D341Med (cell line): ENCODE measurements at places on chromosomes 11 and 22.

- DNase-seq: no peak
These were observed 79.7 kb downstream of the C22orf31 start for GRCh38 chr22:28981818-28982499.

DNA sequence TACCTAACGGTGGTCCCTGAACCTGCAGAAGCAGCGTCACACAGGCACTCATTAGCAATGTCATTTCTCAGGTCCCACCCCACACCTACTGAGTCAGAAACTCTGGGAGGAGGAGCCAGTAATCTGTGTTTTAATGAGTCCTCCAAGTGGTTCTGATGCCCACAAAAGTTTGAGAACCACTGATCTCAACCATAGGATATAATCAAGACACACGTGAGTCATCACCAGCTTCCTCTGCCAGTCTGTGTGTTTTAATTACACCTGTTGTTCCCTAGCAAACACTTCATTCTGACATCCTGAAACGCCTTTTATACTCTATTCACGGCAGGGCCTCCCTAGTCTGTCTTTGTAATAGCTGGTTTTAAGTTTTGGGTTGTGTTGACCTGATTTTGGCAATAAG is 5.8 kb downstream of the TECTA start:
- DNase-seq: no peak

DNA sequence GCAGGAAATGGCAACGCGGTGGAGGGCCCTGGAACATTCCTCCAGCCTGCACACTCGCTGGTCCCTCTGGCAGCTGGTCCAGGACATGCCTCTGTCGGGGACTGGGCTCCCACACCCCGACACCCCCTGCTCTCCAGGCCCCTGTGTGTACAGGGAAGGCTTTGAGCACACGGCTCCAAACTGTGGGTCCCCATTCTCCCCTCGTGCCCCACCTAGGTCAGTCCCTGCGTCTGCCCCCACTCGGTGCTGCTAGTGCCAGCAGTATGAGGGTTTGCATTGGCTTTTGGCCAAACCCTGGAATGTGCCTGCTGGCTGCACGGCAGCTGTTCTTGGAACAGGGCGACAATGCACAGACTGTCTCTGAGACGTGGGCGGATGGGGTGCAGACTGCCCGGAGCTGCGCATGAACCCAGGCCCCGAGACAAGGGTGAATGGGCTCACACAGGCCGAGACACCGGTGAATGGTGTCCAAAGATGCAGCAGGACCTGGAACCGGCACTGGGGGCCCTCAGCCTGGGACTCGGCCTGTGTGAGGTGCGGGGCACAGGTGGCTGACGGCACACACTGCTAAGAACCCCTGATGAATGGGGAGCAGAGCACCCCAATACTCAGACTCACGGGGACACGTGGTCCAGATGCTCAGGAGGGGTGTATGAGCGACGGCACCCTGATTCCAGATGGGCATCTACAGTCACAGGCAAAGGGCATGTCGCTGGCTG is 7.5 kb upstream of the SYT8 start:
- no peak for DNase-seq

DNA sequence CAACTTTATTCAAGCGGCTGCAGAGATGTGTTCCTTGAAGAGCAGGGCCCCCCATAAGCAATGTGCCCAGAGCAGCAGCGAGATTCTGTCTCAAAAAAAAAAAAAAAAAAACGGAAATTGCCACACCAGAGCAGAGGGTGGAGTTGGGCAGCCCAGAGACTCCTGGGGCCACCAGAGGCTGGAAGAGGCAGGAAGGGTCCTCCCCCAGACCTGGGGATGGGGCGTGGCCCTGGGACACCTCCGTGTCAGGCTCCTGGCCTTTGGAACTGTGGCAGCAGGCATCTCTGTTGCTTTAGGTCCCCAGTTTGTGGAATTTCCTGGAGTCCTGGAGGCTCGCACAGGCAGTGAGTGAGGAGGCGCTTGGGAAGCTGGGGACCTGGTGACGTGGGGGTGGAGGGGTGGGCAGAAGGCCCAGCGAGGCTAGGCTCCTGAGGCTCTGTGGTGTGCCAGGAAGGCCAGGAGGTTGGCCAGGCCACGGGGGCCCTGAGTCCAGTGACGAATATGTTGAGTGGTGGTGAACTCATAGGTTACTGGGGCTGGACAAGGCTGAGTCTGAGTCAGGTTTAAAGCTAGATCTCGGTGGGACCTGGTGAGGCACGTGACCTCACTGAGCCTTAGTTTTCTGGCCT is 735.6 kb downstream of the BRD1 start:
- no peak for DNase-seq

DNA sequence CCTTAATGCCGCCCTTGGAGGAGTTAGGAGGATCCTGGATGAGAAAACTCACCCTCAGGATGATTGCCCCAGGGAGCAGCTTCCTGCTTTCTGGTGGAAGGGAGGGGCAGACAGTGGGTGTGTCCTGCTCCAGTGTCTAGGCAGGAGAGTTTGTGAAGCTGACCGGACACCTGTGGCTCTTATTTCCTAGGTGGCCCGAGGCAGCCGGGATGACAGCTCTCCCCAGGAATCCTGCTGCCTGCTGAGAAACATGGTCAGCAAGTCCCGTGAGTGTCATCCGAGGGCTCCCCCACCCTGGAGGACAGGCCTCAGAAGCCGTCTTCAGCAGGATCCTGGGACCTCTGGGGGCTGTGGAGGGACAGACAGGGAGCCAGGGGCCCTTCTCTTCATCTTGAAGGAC is 50.4 kb downstream of the ST3GAL4 start:
- no peak for DNase-seq

- peak; percentile 85 for DNase-seq
These were observed 17.5 kb downstream of the ATG16L2 start for GRCh38 chr11:72831521-72832300.

DNA sequence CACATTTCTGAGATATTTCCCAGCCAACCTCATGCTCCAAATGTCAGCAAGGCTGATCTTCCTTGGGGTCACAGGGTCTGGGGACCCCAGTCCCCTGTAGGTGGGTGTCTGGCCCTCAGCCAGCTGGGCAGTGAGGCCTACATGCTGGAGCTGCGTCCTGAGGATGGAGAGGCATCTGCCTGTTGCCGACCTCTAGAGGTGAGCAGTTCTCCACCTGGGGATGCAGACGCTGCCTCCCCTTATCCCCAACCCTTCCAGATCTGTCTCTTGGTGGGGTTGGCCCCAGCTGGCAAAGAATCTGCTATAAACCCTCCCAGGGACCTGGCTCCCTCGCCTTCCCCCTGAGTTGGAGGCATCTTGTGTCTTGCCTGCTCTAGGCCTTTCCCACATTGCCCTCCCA is 79.6 kb downstream of the PKNOX2 start:
- DNase-seq: no peak

GRCh38 chr11:92380882-92381281 is 156.3 kb downstream of the FAT3 start:
- DNase-seq: no peak

DNA sequence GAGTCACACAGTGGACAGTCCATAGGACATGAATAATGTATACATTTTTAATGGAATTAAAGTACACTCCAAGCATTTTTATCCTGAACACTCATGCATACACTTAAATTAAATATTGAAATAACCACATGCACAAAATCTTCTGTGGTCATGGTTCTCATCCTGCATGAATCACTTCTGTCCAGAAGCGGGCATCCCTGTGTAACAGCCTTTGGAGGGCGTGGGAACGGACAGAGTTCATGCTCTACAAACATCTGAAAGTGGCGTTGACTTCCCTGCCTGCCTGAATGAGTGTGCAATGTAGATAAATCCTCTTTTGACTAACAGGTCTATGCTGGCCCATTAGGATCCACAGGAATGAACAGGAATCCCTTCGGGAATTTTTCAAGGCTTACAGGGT is 780.2 kb downstream of the BRD1 start:
- DNase-seq: no peak

DNA sequence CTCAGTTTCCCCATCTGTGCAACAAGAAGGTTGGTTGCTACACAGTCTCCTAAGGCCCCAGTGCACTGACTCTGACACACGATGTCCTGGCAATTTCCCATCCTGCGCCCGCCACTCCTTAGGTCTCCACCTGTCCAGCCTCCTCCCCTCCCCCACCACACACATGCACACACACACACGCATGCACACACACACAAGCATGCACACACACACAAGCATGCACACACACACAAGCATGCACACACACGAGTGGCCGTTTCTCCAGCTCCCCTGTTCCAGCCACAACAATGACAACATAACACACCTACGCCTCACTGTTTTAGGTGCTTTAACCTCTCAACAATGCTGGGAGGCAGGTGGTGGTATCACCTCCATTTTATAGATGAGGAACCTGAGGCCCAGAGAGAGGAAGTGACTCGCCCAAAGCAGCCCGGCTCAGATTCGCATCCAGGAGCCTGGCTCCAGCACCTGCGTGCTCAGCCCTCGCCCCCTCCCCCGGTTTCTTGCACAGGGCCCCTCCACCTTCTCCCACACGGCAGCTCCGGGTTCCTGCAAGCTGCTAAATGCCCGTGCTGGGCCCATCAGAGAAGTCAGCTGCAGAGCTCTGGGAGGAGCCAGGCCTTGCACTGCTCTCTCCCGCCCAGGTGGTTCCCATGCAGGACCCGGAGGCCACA is 13.0 kb downstream of the CYTH4 start:
- no peak for DNase-seq

DNA sequence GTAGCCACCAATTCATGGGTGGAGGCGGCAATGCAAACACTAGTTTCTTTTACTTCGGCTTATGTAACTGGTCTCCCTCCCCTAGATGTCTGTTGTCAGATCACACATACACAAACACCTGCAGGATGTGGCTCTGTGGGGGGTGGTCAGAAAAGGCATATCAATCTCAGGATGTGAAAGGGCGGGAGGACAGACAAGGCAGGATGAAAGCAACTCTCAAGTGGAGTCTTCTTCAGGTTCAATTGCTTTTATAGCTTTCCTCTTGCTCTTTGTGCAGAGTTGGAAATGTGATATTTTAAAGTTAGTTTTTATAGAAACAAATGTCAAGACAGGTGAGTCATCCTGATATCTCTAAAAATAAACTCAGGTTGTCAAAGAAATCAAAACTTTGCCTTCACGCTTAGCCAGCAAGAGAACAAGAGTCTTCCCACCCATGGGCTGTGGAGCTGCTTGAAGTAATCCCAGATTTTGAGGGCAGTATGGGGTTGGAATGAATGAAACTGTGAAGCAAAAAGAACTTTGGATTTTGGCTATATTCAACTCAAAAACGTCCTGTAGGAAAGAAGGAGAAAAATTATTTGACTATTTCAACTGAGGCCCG is 423.4 kb downstream of the GUCY1A2 start:
- DNase-seq: no peak

- no peak for DNase-seq
These were observed 148.5 kb downstream of the NAV2 start for GRCh38 chr11:19861171-19861570.

- no peak for DNase-seq
These were observed 565.8 kb downstream of the BUD13 start for GRCh38 chr11:116207019-116207418.

GRCh38 chr11:128852327-128853023 is 14.6 kb downstream of the KCNJ1 start:
- DNase-seq: no peak

- DNase-seq: no peak
These were observed 52.2 kb downstream of the DNAJC24 start for GRCh38 chr11:31421820-31422219.

DNA sequence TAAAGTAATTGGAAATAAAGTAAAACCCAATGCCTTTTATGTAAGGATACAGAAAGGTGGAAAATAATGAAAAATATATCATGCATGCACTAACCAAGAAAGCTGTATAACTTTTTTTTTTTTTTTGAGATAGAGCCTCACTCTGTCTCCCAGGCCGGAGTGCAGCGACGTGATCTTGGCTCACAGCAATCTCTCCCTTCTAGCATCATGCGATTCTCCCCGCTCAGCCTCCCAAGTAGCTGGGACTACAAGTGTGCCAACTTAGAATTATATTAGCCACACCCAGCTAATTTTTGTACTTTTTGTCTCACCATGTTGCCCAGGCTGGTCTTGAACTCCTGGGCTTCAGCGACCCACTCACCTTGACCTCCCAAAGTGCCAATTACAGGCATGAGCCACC is 4.5 kb downstream of the GGT5 start:
- no peak for DNase-seq

GRCh38 chr11:14323118-14323676 is 35.8 kb downstream of the RRAS2 start:
- DNase-seq: no peak

DNA sequence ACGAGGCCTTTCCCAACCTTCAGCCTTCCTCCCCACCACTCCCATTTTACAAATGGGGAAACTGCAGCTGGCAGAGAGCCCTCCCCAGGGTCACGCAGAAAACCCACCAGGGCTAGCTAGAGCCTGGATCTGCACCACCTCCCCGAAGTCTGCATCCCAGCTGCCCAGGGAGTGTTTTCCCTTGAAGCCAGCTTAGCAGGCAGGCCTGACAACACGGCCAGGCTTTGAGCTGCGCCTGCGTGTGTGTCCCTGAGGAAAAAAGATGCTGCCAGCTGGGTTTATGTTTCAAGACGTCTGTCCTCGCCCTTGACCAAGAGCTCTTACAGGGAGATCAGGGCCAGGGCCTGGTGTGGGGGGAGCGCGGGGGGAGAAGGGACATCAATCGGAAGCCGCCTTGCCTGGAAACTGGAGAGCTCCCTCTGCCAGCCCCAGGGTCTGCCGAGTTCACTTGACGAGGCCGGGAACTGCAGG is 20.3 kb downstream of the WNT11 start:
- no peak for DNase-seq

- peak; percentile 100 for DNase-seq
These were observed at the start of gene CLTCL1 for GRCh38 chr22:19291580-19292457. CLTCL1 (minus strand) TSS chr22:19291719; CDS start chr22:19291641, 78 bp downstream.

GRCh38 chr11:61910187-61911127 is 6.9 kb downstream of the RAB3IL1 start:
- DNase-seq: no peak

- peak; percentile 43 for DNase-seq
These were observed 790.0 kb upstream of the KIRREL3 start for GRCh38 chr11:127790592-127790991.

DNA sequence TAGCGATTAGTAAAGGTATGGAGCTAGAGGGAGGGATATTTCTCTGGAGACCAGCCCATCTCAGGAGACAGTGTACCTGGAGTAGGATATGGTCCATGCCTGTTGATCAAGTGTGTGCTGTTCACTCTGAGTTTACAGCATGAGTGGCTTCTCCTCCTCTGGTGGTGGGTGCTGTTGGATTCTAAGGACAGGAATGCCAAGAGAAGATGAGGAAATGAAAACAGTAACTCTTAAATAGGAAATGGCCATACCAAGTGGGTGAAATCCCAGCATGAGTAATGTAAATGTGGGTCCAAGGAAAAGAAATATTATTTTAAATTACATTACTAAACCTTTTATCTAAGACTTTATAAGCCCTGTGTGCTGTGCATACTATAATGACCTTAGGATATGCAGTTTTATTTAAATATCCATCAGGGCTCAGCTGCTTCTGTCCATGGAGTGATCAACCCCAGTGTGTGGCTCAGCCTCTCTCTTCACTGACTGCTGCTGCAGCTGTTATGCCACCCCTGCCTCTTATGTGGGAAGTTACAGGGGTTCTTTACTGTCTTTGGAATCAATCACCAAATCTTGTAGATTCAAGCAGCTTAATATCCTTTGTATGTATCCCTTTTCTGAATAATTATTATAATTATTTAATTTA is 54.3 kb downstream of the FAT3 start:
- no peak for DNase-seq
